Stimulated activated CD8-positive, alpha-beta memory T cell treated with anti-CD3 and anti-CD28 coated beads, Interleukin-2, amount 100 ng/mL, for 1 hour (primary cell): ENCODE measurements at places on chromosomes 5 and 9.

- DNase-seq: no peak
These were observed 574.1 kb downstream of the ACTL7B start for GRCh38 chr9:108281696-108282095.

GRCh38 chr5:59416451-59416850 lies 477.1 kb downstream of the PDE4D start:
- no peak for DNase-seq

DNA sequence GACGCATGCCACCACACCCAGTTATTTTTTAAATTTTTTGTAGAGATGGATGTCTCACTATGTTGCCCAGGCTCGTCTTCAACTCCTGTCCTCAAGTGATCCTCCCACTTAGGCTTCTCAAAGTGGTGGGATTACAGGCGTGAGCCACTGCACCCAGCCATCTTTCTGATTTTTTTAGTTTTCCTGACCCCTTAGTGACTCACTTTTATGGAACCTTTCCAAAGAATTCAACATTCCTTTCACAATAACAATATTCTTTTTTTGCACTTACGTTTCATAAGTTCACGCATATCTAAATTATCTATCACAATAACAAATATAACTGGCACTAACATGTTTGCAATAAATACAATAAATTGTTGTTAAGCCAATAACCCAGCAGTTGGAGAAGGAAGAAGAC lies 8.5 kb downstream of the ELOVL7 start:
- no peak for DNase-seq

GRCh38 chr9:137416563-137417151 lies 6.3 kb downstream of the EXD3 start:
- no peak for DNase-seq

DNA sequence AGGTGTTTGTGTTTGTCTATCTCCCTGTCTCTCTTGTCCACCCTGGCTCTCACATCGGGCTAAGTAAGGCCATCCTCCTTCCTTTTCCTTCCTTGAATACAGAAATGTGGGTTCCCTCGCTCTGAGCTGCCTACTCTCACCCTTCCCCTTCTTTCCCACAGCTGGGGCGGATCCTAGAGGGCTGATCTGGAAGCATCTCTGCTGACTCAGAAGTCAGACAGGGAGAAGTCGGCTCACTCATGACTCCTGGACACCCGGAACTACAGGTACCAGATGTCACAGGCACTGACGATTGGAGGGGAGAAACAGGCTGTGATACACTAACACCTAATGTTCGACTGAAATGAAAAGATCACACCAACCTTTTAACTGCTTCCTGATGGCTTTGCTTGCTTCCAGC lies 41.3 kb downstream of the PTPN3 start:
- no peak for DNase-seq

DNA sequence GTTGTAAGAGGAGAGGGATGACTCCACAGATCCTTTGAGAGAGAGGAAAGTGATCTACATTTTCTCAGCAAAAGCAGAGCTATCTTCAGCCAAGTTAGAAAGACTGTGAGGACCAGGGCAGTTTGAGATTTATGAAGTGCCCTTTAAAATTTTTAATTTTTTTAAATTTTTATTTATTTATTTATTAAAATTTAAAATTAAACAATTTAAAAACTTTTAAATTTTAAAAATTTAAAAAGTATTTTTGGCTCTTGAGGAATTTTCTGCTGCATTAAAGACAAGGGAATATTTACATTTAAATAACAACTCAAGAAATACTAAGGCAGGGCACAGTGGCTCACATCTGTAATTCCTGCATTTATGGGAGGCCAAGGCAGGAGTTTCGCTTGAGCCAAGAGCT lies 30.4 kb upstream of the OCLN start:
- no peak for DNase-seq

DNA sequence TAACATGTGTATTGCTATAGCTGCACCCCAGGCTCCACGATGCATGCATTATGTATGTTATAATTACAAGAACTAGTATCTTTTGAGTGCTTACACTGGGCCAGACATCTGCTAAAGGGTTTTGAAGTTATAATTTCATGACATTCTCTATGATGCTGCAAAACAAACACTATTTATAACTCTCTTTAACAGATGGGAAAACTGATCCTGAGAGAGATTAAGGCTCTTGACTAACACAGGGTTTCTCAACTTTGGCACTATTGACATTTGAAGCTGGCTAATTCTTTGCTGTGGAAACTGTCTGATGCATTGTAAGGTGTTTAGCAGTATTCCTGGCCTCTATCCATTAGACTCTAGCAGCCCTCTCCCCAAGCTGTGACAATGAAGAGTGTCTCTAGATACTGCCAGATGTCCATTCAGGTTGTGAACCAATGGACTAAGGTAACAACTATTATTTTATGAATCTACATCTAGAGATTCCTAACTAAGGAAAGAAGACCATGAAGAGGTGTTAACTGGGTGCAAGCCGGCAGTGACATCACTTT lies 258.6 kb downstream of the ASTN2 start:
- no peak for DNase-seq

DNA sequence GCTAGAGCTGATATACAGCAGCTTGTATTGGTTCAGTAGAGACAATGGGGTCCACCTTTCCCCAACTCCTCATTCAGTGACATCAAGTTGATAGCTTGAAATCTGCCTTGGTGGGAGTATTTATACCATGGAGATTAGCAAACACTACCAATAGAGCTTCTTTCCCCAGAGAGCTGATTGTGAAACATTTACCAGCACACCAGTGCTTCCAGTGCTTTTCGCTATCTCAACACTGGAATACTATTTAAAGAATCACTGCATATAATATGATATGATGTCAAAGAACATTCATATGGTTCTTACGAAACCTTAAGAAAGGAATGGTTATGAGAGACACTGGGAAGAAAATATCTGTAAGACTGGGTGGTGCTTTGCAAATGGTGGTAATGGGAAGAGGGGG lies 21.8 kb upstream of the RNF145 start:
- no peak for DNase-seq

DNA sequence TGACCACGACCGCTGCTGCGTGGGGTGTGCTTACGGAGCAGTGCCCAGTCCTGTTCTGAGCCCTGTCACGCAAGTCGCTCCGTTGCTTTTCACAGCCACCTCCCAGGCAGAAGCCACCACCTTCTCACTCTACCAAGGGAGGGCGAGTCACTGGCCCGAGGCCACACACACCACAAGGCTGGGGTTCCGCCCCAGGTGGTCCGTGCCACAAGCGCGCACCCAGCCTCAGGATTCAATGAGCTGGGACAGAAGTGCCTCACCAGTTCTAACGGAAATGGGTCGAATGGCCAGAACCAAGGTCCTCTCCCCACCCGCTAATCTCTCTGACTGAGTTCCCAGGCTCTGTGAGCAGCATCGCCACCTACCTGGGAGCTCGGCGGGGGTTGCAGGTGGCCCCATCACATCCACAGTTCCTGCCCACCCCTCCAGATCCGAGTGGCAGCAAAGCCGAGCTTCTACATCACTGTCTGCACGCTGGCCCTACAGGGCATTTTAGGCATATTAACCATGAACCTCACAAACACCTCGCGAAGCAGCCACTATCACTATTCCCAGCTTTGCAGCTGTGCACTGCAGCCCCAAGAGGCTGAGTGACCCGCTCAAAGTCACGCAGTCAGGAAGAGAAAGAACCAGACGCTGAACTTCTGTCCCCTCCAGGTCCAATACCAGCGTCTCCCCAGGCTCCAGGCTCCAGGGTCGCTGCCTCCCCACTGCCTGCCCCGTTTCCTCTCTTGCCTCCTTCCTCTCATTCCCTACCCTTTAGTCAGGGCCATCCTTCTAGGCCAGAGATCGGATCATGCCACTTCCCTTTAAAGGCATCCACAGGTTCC lies 92.1 kb upstream of the PHYKPL start:
- DNase-seq: no peak

- no peak for DNase-seq
These were observed 16.3 kb upstream of the LRRC14B start for GRCh38 chr5:174876-175465.

- no peak for DNase-seq
These were observed 158.1 kb upstream of the IER5L start for GRCh38 chr9:129336130-129336528.

DNA sequence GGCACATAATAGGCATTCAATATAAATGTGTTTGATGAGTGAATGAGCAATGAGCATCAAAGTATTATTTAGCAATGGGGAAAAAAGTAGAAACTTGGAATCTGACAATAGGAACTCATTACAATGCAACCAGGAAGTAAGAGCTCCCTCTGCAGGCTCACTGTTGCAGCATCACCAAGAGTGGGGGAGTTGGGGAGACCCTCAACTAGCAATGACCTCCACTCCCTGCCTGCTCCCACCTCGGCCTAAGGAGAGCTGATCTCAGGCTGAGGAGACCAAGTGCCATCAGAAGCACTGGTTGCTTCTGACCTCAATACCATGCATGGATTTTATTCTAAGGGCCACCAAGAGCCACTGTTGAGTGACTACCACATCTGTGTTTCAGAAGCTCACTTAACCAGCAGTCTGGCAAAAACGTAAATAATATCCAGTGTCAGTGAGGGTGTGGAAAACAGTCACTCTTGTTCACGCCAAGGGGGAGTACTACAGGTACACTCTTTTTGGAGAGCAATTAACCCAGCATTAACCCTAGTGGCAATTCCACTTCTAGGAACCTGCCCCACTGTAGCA lies 8.0 kb downstream of the VDAC1 start:
- DNase-seq: no peak

- DNase-seq: no peak
These were observed 17.8 kb upstream of the IFNB1 start for GRCh38 chr9:21095561-21095960.

- DNase-seq: no peak
These were observed 63.4 kb upstream of the WWC1 start for GRCh38 chr5:168227973-168228615.

DNA sequence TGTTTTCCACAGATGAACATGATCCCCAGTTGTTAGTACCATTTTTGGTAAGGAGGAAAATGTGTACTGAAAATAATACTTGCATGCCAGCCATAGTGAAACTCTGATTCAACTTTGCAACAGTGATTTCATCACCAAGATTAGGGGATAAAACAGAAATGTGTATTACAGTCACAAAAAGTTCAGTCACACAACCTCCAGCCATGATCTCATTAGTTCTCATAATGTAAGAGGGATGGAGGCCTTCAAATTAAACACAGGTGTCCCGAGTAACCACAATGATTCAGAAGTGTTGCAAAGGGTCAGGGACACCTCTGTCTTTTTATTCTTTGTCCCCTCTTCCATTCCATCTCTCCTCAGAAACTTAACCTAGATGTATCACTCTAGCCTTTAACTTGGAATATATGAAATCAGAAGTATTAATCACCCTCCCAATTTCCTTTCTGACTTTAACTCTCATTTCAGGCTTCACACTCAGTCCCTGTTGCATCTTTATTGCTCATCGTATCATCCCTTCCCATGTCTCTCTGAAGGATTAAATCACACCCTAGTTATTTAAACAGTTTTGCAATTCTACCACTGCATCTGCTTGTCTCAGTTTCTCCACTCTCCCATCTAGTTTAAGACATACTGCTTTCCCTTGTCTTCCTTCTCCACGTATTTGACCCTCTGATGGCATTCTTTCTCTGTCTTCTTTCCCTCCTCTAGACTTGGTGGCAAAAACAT lies 291.2 kb downstream of the ADAMTS6 start:
- no peak for DNase-seq

DNA sequence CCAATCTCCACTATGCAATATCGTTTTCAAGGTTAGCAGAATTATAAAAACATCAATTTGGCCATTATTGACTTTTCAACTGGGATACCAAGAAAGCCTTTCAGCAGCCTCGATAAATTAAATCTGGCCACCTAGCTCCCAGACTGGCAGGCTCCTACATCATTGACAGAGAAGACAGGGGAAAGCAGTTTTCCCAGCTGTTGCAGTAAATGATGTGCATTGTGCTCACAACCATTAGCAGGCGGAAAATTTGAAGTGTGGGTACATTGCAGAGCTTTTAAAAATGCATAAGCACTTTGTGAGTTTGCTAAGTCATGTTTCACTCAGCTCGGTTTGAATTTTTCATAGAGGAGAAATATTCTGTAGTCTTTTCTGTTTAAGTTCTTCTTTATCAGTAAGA lies 297.9 kb downstream of the KCTD16 start:
- no peak for DNase-seq

DNA sequence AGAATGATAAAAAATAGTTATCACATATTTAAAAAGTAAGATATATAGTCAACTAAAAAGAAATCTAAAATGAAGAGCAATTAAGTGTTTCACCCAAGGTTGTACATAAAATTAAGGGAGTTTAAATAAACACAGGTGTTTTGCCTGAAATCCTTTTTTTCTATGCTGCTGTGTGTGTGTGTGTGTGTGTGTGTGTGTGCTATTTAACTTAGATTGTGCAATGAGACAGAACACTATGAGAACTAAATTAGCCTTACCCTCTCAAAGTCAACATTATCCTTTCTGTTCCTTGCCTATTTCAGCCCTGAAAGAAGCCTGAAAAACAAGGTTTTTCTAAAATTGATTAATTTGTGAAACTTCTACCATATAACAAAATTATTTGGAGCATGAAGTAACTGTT lies 516.2 kb downstream of the ELAVL2 start:
- DNase-seq: no peak

DNA sequence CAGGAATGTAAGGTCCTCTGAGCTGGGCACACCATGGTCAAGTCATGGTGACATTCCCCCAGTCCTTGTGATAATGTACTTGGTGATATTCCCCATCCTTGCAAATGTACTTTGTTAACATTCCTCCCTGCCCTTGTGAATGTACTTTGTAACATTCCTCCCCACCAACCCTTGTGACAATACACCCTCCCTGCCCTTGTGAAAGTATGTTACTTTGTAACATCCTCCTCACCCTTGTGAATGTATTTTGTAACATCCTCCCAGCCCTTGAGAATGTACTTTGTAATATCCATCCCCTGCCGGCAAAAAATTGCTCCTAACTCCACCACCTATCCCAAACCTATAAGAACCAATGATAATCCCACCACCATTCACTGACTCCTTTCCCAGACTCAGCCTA lies 53.3 kb downstream of the RAPGEF6 start:
- no peak for DNase-seq

GRCh38 chr9:86069206-86069869 lies 30.0 kb downstream of the GOLM1 start:
- DNase-seq: no peak

DNA sequence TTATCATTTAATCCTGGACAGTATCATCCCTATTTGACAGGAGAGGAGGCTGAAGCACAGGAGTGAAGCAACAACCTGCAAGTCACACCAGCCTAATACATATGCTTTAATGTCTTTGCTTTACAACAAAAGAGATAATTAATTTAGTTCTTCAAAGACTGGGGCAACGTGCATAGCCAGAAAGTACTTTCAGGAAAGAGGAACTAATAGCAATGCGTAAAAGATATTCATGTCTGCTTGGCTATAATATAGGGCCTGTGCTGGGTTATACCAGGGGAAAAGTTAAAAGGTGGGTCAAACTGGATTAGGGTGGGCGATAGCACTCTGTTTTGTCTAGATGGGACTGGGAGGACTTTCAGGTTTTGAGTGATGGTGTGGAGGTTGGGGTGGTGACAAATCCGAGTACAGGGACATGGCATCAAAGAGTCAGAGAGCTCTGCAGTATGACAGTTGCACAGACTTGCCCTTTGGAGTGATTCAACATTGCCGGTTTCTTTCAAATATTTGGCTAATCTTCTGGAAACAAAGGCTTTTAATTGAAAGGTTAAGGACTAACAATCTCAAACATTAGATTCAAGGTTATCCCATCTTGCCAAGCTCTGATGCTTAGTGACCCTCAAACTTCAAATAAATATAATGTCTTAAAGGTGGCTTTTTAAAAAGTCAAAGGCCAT lies 11.9 kb downstream of the DAB2 start:
- DNase-seq: no peak

GRCh38 chr5:151956725-151957124 lies 32.1 kb upstream of the GLRA1 start:
- no peak for DNase-seq

- DNase-seq: no peak
These were observed 55.0 kb downstream of the RASGEF1C start for GRCh38 chr5:180153991-180154390.
